GM19239 (cell line): ENCODE measurements at places on chromosomes 1 and 21.

- no peak for DNase-seq
These were observed 23.9 kb downstream of the PALMD start for GRCh38 chr1:99669821-99670220.

GRCh38 chr1:196535727-196536126 is 72.5 kb downstream of the KCNT2 start:
- DNase-seq: no peak

GRCh38 chr1:86537928-86538695 is 8.8 kb upstream of the CLCA4 start:
- DNase-seq: no peak

DNA sequence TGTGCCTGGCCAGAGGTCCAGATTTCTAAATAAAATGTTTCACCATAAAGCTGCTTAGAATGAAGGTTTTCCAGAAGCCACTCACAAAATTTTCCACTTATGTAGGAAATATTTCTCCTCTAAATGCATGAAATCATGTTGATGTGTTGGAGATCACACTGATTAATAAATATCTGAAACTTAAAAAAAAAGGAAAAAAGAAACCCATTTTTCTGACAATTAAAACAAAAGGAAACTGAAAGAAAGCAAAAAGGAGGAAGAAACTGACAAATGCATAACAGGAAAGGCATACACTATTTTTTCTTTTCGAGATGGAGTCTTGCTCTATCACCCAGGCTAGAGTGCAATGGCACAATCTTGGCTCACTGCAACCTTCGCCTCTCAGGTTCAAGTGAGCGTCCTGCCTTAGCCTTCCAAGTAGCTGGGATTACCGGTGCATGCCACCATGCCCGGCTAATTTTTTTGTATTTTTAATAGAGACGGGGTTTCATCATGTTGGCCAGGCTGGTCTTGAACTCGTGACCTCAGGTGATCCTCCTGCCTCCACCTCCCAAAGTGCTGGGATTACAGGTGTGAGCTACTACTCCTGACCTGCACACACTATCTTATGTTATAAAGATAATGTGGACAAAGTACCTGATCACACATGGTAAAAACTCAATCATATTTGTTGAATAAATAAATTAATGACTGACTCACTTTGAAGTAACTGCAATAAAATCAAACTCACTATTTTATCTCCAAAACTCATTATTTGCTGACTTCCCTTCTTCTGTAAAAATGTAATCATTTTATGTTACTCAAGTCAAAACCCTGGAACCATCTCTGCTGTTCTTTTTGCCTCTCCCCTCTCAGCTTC is 149.8 kb upstream of the NR5A2 start:
- no peak for DNase-seq

DNA sequence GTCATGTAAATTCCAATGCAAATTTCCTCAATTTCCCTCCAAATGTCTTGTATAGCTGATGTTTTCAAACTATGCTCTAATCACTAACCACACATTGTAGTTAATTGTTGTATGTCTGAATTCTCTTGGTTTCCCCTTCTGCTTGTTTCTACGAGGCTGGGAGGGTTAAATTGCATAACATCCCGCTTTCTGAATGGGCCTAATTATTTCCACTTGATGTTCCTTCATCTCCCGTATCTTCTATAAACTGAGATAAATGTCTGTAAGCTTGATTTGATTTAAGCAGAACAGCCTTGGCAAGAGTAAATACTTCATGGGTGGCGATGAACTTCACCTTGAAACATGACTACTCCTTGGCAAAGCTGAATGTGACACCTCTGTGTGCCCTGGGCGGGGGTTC is 72.2 kb downstream of the SERINC2 start:
- DNase-seq: no peak

DNA sequence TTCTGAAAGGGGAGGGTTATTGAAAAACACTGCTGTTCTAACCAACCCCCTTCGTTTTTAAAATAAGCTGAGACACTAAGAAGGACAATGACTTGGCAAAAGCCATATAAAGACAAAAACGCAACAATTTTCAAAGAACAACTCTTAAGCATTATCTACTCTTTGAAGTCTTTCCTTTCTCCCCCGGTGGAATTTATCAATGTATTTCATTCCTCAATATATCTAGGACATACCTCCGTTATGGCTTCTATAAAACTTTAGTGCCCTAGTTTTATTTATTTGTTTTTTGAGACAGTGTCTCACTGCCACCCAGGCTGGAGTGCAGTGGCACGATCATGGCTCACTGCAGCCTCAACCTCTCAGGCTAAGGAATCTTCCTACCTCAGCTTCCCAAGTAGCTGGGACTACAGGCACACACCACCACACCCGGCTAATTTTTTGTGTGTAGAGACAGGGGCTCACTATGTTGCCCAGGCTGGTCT is 3.2 kb downstream of the NRDC start:
- no peak for DNase-seq

GRCh38 chr1:212922016-212922415 is 28.3 kb upstream of the VASH2 start:
- no peak for DNase-seq
